Transverse colon (tissue), 4 donors: ENCODE measurements at places on chromosomes 1 and 21. TPM values are rescaled to one million over a fixed set of nuclear protein-coding genes. Genes with fewer than 3 reads are reported as not detected.

- DNase-seq = no peak
Observed at GRCh38 chr1:58996341-58997059, 212.7 kb upstream of the JUN start.

DNA sequence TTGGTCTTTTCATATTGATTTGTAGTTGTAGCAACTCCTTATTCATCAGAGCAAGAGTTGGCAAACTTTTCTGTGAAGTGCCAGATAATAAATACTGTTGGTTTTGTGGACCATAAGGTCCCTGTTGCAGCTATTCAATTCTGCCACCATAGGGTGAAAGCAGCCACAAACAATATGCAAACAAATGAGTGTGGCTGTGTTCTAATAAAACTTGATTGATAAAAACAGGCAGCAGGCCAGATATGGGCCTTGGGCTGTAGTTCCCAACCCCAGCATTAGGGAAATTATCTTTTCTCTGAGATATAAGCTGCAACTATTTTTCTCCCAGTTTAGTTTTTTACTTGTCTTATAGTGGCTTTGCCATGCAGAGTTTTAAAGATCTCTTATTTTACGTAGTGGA is 469.2 kb downstream of the SMYD3 start:
- no peak for DNase-seq

DNA sequence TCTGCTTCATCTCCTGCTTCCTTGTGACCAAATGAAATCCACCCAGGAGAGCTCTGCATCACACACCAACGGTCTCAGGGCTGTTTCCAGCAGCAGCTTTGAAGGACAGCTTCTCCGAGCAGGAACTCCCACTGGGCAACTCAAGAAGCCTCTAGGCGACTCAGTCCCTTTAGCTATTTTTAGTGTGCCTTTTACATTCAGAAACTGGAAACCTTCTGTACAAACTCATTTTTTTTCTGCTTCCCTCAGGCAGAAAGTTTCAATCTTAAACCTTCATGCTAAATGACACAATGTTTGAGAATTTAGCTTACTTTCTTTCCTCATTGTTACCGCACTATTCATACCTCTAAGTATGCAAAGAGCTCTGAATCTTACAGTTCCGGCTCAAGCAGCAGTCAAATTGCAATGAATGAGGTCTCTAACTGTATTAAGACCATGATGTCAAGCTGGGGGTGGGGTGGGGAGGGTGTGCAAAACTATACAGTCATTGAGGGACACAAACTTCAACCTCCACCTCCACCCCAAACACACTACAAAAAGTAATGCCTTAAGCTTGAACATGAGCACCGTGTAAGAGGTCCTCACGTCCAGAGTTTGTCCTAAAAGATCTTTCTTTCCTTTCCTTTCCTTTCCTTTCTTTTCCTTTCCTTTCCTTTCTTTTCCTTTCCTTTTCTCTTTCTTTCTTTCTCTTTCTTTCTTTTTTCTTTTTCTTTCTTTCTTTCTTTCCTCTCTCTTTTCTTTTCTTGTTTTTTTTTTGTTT is 16.4 kb upstream of the TARBP1 start:
- no peak for DNase-seq

The ROR1 gene
- 5.6 TPM for total RNA-seq

The DDAH1 gene
- total RNA-seq = 38.0 TPM
